NCI-H226 (cell line): ENCODE measurements at places on chromosomes 2 and 18.

- DNase-seq: peak; percentile 81
Observed at GRCh38 chr2:9972621-9973479, 21.4 kb downstream of the GRHL1 start.

DNA sequence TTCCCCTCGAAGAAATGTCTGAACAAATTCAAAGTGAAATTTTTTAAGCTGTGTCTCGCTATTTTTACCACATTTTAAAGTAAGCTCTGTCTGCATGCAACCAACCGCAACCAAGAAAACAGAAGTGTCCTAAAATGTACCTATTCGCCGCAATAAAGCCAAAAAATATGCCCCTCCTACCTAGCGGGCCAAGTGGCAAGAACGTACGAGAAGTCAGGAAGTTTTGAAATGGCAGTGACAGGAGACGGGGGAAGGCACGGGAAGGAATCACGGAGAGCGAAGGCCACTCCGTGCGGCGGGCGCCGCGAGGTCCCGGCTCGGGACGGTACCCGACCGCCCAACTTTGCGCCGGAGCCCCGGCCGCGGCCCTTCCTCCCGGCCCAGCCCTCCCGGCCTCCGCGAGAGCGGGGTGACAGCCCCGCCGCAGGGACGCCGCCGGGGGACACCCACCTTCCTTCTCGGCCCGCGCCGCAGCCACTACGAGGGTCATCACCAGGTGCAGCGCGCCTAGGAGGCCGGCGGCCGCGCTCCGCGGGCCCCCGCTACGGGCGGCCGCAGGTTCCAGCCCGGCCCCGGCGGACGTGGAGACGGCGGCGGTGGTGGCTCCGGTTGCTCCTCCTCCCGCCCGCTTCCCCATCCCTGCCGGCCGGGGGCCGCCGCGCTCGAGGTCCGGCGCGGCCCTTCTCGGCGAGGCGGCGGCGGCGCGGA is 568 bp downstream of the TMEM131 start:
- no peak for DNase-seq

- no peak for DNase-seq
Observed at GRCh38 chr18:61596296-61596695, 263.1 kb downstream of the CDH20 start.

DNA sequence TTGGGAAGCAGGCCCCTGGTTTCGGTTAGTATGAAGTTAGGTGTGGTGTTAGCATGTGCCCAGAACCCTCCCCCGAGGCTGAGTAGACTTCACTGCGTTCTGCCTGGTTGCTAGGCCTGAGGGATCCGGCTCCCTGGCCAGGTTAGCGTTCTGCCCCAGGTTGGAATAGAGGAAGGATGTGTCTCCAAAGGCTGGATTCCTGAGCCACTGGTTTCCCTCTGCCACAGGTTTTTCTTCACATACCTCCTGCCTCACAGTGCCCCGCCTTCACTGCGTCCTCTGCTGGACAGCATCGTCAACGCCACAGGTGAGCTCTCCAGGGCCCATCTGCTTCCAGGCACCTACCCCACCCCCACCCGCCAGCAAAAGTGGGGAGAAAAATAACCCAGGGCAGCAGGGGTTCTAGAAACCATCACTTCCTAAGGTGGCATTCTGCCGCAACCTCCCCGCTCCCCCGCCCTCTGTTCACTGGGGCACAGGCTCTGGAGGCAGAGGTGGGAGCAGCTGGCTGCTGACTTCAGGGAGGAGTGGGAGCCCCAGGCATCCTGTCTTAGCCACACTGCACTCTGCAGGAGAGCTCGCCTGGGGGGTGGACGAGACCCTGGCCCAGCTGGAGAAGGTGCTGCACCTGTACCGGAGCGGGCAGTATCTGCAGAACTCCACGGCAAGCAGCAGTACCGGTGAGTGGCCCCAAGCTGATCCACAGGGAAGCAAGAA is 7.1 kb downstream of the PKDCC start:
- DNase-seq: no peak

DNA sequence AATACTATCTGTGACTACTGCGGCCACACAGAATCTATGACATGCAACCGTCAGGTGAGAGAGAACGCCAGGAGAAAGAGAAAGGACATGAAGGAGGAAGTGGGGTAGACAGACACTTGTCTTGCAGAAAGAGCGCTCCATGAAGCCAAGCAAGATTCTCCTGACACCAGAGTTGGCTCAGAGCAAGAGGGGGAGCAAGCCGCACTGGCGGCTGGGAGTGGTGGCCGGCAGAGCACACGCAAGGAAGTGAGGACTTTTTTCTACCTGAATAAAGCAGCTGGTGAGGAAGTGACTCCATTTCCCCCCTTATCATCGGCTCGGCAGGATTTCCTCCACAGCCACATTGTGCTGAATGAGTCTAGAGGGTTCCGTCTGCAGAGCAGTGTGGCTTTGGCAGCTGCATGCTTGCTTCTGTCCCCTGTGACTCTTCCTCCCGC is 181.6 kb downstream of the BCL2 start:
- DNase-seq: no peak

- no peak for DNase-seq
Observed at GRCh38 chr18:35522130-35522959, 24.6 kb upstream of the INO80C start.

GRCh38 chr2:241156971-241157441 is 6.7 kb downstream of the PPP1R7 start:
- DNase-seq: no peak

- no peak for DNase-seq
Observed at GRCh38 chr2:135373702-135374101, 157.3 kb downstream of the ZRANB3 start.

GRCh38 chr2:176976736-176977685 is 235.6 kb upstream of the HNRNPA3 start:
- no peak for DNase-seq

- peak; percentile 19 for DNase-seq
Observed at GRCh38 chr2:147045113-147045512, 799.7 kb upstream of the ACVR2A start.

DNA sequence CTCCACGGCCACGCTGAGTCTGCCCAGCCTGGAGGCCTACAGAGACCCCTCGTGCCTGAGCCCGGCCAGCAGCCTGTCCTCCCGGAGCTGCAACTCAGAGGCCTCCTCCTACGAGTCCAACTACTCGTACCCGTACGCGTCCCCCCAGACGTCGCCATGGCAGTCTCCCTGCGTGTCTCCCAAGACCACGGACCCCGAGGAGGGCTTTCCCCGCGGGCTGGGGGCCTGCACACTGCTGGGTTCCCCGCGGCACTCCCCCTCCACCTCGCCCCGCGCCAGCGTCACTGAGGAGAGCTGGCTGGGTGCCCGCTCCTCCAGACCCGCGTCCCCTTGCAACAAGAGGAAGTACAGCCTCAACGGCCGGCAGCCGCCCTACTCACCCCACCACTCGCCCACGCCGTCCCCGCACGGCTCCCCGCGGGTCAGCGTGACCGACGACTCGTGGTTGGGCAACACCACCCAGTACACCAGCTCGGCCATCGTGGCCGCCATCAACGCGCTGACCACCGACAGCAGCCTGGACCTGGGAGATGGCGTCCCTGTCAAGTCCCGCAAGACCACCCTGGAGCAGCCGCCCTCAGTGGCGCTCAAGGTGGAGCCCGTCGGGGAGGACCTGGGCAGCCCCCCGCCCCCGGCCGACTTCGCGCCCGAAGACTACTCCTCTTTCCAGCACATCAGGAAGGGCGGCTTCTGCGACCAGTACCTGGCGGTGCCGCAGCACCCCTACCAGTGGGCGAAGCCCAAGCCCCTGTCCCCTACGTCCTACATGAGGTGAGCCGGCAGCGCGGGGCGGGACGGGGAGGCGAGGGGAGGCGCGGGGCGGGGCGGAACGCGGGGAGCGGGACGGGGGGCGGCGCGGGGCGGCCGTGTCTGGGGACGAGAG is 15.2 kb downstream of the NFATC1 start:
- DNase-seq: no peak

DNA sequence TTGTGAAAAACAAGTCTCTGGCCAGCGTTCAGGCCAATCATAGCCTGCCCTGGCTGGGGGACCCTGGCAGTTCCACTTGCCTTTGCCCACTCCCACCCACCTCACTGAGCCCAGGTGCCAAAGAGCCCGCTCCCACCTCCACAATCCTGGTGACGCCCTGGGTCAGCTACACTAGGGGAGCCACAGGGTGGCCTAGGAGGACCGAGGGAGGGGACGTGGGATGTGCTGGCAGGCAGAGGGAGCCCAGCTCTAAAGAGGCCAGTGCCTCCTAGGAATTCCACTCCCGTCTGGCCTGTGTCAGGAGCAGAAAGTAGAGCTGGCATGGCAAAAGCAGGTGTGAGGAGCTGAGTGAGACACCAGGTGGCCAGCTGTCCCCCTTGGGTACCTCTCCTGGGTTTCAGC is 49.3 kb downstream of the TNS1 start:
- no peak for DNase-seq

DNA sequence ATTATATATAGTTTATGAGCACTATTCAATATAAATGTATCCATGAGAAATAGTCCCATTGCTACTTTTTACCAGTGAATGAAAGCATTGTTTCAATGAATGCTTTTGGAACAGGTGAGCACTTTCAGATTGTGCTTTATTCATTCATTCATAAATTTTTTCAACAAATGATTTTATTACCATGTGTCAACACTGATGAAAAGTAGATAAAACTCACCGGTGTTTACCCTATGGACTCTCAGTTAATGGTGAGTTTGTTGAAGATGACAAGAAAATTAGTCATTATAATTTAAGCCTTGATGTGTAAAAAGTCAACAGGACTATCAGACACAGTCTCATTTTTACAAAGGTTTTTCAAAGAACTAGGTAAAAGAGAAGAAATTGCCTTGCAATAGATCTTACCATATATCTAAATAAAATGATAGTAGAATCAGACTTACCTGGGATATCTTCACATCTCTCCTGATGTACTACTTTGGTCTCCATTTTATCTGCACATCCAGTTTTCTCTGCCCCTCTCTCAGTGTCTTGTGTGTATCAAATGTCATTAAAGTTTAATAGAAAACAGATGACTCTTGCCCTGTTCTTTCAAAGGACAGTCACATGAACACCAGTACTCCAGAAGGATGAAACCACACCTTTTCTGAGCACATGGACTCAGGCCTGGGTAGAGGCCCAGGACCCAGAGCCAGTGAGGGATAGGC is 325.3 kb upstream of the RND3 start:
- DNase-seq: no peak

- DNase-seq: no peak
Observed at GRCh38 chr2:113755035-113755834, 1.2 kb downstream of the SLC35F5 start.

DNA sequence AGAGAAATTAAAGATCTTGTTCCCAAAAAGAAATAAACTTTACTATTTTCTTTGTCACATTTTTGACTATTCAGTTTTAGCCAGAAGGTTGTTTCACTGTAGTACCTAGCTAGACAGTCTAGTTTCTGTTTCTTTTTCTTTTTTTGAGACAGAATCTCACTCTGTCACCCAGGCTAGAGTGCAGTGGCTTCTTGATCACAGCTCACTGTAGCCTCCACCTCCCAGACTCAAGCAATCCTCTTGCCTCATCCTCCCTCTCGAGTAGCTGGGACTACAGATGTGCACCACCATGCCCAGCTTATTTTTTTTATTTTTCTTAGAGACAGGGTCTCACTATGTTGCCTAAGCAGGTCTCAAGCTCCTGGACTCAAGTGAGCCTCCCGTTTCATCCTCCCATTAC is 2.2 kb downstream of the RBM45 start:
- no peak for DNase-seq

DNA sequence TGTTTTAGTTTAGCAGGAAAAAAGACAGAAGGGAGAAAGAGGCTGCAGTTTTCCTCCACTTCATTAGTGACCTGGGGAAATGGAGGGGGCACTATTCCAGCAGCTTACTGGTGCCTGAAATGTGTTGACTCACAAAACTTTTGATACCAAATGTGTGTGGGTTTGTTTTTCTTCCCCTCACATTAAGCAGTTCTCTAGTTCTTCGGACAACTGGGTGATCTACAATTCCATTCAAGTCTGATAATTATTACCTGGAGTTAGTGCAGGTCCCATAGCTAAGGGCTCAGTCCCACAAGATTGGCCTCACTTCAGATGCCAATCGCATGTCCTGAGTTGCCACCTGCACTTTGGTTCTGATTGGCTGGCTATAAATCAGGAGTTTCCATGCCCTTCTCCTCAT is 28.4 kb downstream of the PMAIP1 start:
- no peak for DNase-seq

- DNase-seq: peak; percentile 33
Observed at GRCh38 chr2:147910990-147911473, 66.2 kb downstream of the ACVR2A start.

GRCh38 chr2:8053216-8053615 is 628.6 kb upstream of the ID2 start:
- DNase-seq: no peak

DNA sequence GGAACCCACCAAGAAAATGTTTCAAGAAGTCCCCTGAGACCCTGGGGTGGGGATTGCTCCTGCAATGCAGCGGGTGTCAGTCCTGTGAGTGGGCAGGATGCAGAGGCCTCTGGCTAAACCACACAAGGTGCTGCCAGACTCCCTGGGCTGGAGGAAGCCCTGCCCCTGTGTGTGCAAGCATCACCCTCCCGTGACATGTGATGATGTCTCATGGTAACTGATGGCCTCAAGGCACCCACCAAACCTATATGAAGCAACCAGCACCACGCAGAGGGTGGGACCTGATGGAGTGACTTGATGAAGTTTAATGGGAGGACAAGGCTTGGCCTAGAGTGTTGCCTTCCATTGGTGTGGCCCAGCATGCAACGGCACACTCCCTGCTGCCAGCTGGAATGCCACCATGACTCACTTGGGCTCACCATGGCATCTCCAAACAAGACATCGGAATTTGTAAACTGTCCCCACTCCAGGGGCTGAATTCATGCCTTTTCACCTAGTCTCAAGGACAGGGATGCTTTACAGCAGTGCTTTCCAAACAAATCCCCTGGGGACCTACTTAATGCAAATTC is 8.7 kb upstream of the SLC14A1 start:
- no peak for DNase-seq

GRCh38 chr18:12154361-12154760 is 60.7 kb downstream of the ANKRD62 start:
- no peak for DNase-seq

- DNase-seq: no peak
Observed at GRCh38 chr2:145412155-145412554, 892.2 kb upstream of the ZEB2 start.

- DNase-seq: no peak
Observed at GRCh38 chr2:76940559-76940958, 581.6 kb downstream of the LRRTM4 start.

GRCh38 chr2:118816669-118817068 is 30.8 kb downstream of the EN1 start:
- no peak for DNase-seq

DNA sequence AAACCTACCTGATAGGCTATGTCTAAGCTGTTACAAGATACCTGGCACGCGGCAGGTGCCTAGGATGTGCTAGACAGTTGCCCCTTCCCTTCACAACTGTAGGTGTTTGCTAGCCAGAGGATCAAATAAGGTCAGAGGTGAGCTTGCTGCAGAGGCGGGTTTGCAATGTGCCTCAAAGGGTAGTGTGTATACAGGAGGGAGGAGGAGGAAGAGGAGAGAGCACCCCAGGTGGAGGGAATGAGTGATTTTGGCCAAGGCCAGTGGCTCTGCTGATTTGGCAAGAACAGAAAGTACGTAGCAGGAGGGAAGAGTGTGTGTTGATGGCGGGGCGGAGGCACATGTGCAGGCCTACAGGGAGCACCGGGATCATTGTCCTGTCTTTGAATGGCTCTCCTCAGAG is 236.5 kb downstream of the HAUS1 start:
- no peak for DNase-seq

GRCh38 chr2:232898592-232899543 is 28.8 kb downstream of the SNORC start:
- no peak for DNase-seq
